Tibial nerve (tissue), 4 donors: ENCODE measurements at places on chromosomes 7 and 10. TPM values are rescaled to one million over a fixed set of nuclear protein-coding genes. Genes with fewer than 3 reads are reported as not detected.

DNA sequence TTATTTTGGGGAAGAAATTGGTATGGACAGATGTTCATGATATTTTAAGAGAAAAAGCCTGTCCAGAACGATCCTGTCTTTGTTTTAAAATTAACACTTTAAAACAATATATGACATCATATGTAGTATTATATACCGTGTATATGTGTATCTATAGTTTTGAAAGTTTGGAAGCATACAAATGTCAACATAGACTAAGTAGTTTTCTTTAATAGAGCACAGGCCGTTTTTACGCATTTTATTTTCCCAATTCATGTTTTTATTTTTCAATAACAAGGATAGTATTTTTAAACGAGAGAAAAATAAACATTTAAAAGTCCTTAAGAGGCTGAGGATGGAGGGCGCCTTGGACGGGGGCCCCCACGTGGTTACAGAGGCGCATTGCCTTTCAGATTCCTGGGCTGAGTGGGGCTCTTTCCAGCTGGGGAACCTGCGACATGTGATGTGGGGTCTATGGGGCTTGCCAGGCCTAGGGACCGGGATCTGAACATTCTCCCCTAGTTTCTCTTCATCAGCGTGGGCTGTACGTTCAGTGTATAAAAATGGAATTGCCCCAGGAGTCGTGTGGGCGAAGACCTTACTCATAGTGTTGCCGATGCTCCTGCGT lies 127.8 kb upstream of the ZNF746 start:
- DNase-seq: peak; percentile 15
- H3K4me3 ChIP-seq: peak overlapping the region; percentile 43
- H3K27me3 ChIP-seq: no peaks in the 10 kb centered on the region
- peak overlapping the region; percentile 80 for H3K27ac ChIP-seq
- H3K36me3 ChIP-seq: peaks cover 4% of the 10 kb centered on the region

- H3K4me3 ChIP-seq: no peak overlapping the region
- H3K36me3 ChIP-seq: no peaks in the 10 kb centered on the region
- H3K4me1 ChIP-seq: no peaks in the 10 kb centered on the region
- H3K27ac ChIP-seq: no peak overlapping the region
- H3K27me3 ChIP-seq: no peaks in the 10 kb centered on the region
These were observed 103.7 kb upstream of the LRRN3 start for GRCh38 chr7:110987127-110987693.

DNA sequence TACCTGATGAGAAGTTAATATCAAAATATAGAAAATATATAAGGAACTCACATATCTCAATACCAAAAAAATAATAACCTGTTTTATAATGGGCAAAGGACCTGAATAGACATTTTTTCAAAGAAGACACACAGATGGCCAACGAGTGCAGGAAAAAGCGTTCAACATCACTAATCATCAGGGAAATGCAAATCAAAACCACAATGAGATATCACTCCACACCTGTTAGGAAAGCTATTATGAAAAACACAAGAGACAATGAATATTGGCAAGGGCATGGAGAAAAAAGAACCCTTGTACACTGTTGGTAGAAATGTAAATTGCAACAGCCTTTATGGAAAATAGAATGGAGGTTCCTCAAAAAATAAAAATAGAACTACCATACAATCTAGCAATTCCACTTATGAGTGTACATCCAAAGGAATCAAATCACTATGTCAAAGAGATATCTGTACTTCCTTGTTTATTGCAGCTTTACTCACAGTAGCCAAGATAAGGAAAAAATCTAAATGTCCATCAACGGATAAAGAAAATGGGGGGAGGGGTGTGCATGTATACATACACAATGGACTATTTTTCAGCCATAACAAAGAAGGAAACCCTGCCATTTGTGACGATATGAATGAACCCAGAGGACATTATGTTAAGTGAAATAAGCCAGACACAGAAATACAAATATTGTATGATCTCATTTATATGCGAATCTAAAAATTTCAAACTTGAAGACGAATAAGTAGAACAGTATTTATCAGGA lies 3.6 kb upstream of the ALOX5 start:
- H3K27ac ChIP-seq: no peak overlapping the region
- H3K4me3 ChIP-seq: no peak overlapping the region
- no peaks in the 10 kb centered on the region for H3K27me3 ChIP-seq
- H3K36me3 ChIP-seq: no peaks in the 10 kb centered on the region
- no peak for DNase-seq
- H3K4me1 ChIP-seq: peaks cover 24% of the 10 kb centered on the region

GRCh38 chr10:89652806-89653370 lies 7.8 kb upstream of the PANK1 start:
- no peaks in the 10 kb centered on the region for H3K36me3 ChIP-seq
- no peak overlapping the region for H3K27ac ChIP-seq
- no peak for DNase-seq
- no peaks in the 10 kb centered on the region for H3K4me1 ChIP-seq

- DNase-seq: no peak
- peak overlapping the region; percentile 50 for H3K27ac ChIP-seq
- H3K36me3 ChIP-seq: peaks cover 13% of the 10 kb centered on the region
- peaks cover 64% of the 10 kb centered on the region for H3K4me1 ChIP-seq
- H3K4me3 ChIP-seq: no peak overlapping the region
These were observed 276.2 kb downstream of the USP6NL start for GRCh38 chr10:11335167-11335652.

DNA sequence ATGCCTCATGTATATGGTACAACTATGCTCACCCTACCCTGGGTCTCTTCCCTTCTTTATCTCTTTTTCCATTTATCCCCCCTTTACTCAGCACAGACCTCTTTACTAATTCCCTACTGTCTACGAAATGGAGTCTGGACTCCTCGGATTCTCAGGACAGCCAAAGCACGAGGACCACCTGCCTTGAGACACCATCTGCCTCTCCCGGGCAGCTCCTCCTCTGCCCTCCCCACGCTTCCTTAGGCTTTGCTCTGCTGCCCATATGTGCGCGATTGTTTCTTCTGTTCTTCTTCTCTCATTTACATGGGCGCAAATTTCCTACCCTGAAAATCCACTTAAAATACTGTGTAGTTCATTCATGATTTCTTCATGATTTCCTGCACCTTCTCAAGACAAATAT lies 62.7 kb upstream of the STK17A start:
- H3K4me1 ChIP-seq: no peaks in the 10 kb centered on the region
- no peak for DNase-seq
- no peaks in the 10 kb centered on the region for H3K36me3 ChIP-seq
- no peak overlapping the region for H3K27ac ChIP-seq
- H3K27me3 ChIP-seq: no peaks in the 10 kb centered on the region

GRCh38 chr10:6486309-6486708 lies 93.8 kb downstream of the PRKCQ start:
- no peaks in the 10 kb centered on the region for H3K4me1 ChIP-seq
- no peaks in the 10 kb centered on the region for H3K27me3 ChIP-seq
- no peaks in the 10 kb centered on the region for H3K36me3 ChIP-seq
- no peak overlapping the region for H3K4me3 ChIP-seq

DNA sequence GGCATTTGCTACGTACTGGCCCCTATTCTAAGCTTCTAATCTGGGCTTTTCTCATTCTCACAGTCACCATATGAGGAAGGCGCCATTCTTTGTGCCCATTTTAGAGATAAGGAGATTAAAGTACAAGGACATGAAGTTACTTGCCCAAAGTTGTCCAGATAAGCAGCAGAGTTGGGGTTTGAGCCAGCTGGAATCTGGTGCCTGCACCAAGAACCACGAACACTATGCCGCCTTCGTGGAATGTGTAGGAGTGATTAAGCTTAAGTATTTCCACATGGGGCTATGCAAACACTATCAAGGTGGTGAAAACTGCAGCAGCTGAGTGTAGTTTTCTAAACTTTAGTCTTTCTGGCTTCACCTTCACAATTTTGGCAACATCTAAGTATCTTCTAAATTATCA lies 342.7 kb upstream of the ETV1 start:
- H3K36me3 ChIP-seq: no peaks in the 10 kb centered on the region
- no peak for DNase-seq
- H3K27me3 ChIP-seq: no peaks in the 10 kb centered on the region
- H3K4me1 ChIP-seq: peaks cover 5% of the 10 kb centered on the region
- no peak overlapping the region for H3K27ac ChIP-seq
- H3K4me3 ChIP-seq: no peak overlapping the region

DNA sequence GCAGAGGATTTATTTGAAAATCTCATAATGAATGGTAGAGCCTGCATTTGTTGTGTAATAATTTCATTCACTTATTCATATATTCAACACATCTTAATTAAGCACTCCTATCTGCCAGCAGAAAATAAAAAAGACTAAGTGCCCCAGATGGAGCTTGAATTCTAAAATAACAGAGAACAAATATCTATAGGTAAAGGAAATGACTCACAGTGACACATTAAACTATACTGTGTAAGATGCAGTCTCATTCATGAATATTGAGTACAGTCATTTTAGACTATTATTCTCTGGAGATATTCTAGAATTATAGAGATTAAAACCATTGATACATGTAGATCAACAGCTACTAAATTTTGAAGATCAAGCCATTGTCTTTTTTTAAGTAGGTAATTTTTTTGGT lies 72.1 kb downstream of the PTPRZ1 start:
- H3K4me1 ChIP-seq: no peaks in the 10 kb centered on the region
- no peaks in the 10 kb centered on the region for H3K27me3 ChIP-seq
- no peak for DNase-seq
- no peak overlapping the region for H3K27ac ChIP-seq
- H3K36me3 ChIP-seq: no peaks in the 10 kb centered on the region

DNA sequence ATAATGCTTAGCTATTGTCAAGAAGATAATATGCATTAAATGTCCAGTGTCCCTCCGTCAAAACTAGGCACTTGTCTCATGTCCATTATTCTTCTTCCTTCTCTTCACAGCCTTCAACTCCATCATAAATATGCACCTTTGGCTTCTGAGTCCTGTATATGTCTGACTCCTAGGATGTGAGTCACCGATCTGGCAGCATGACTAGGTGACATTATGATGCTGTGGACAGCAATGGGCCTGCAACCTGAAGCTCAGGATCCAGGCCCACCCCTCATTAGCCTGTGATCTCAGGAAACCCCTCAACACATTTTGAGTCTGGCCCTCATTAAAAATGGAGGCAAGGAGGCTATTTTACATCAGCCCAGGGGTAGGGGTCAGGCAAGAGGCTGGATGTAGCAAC lies 362.5 kb upstream of the ZMIZ1 start:
- no peak for DNase-seq
- no peaks in the 10 kb centered on the region for H3K27me3 ChIP-seq
- H3K4me1 ChIP-seq: no peaks in the 10 kb centered on the region
- H3K27ac ChIP-seq: no peak overlapping the region

- no peak for DNase-seq
- peaks cover 36% of the 10 kb centered on the region for H3K27me3 ChIP-seq
These were observed 39.9 kb upstream of the AGK start for GRCh38 chr7:141511316-141511675.

- no peak overlapping the region for H3K27ac ChIP-seq
- no peaks in the 10 kb centered on the region for H3K36me3 ChIP-seq
- DNase-seq: peak; percentile 91
- H3K4me1 ChIP-seq: no peaks in the 10 kb centered on the region
These were observed 23.6 kb downstream of the ST8SIA6 start for GRCh38 chr10:17430647-17431355.

DNA sequence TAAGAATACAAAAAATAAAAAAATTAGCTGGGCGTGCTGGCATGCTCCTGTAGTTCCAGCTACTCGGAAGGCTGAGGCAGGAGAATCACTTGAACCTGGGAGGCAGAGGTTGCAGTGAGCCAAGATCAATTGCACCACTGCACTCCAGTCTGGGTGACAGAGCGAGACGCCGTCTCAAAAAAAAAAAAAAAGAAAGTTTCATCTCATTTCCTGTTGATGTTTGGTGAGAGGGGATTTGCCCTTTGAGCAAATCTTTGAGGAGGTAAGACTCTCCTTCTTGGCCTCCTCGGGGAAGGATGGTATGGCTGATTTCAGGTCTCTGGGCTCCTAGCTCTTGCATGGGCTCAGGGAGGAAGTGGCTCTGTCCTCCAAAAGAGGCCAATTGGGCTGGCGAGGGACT lies 3.6 kb upstream of the GRID2IP start:
- H3K4me3 ChIP-seq: no peak overlapping the region
- no peak for DNase-seq
- no peaks in the 10 kb centered on the region for H3K36me3 ChIP-seq
- no peaks in the 10 kb centered on the region for H3K4me1 ChIP-seq
- no peaks in the 10 kb centered on the region for H3K27me3 ChIP-seq

GRCh38 chr7:15284396-15284795 lies 277.4 kb downstream of the AGMO start:
- no peak overlapping the region for H3K4me3 ChIP-seq
- no peaks in the 10 kb centered on the region for H3K4me1 ChIP-seq
- no peaks in the 10 kb centered on the region for H3K27me3 ChIP-seq
- DNase-seq: no peak
- no peaks in the 10 kb centered on the region for H3K36me3 ChIP-seq

NEUROG3 gene
- not detected for total RNA-seq

ZNF853 gene
- 13.2 TPM for total RNA-seq
